ENCODE measurements at places on chromosomes 5 and 9.
A peak's percentile ranks its signal among the peaks of the same experiment; 100 is the strongest.

DNA sequence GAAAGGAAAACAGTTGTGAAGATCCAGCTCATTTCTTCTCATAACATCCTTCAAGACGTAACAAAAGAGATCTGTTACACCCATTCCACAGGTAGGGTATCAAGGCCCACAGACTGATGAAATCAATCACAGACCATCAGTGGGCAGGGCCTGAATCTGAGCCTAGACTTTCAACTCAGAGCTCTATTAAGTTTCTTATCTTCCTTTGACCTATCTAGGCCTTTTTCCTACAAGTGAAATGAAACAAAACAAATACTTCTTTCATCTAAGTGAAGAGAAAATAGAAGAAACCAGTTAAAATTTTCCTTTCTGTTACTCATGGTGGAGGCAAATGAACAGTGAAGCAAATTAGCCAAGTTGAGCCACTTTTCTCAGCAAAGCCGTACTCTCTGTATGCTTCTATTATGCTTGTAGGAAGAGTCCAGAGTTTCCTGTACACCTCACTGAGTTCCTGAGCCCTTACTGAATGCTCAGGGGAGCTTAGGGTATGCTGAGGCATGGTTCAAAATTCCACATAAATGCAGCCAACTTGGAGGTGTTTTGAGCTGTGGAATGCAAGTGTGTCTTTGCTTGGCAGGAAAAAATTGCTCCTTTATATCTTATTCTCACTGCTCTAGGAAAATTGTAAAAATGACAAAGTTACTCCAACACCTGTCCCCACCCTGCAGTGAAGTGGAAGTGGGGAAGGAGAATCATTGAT, 91.9 kb downstream of the FEM1C start:
- no peak for DNase-seq

DNA sequence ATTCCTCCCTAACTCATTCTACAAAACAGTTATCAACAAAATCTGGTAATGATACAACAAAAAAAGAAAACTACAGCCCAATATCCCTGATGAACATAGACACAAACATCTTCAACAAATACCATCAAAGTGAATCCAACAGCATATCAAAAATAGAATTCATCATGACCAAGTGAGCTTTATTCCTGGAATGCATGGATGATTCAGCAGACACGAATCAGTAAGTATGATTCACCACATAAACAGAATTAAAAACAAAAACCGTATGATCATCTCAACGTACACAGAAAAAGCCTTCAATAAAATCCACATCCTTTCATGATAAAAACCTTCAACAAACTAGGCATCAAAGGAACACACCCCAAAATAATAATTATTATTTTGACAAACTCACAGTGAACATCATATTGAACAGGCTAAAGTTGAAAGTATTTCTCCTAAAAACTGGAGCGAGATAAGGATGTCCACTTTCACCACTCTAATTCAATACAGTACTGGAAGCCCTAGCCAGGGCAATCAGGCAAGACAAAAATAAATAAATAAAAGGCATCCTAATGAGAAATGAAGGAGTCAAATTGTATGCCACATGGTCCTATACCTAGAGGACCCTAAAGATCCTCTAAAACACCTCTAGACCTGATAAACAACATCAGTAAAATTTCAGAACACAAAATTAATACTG, 305.1 kb upstream of the RGMB start:
- no peak for DNase-seq

GRCh38 chr5:180648658-180649296, 623 bp downstream of the FLT4 start:
- DNase-seq = no peak

DNA sequence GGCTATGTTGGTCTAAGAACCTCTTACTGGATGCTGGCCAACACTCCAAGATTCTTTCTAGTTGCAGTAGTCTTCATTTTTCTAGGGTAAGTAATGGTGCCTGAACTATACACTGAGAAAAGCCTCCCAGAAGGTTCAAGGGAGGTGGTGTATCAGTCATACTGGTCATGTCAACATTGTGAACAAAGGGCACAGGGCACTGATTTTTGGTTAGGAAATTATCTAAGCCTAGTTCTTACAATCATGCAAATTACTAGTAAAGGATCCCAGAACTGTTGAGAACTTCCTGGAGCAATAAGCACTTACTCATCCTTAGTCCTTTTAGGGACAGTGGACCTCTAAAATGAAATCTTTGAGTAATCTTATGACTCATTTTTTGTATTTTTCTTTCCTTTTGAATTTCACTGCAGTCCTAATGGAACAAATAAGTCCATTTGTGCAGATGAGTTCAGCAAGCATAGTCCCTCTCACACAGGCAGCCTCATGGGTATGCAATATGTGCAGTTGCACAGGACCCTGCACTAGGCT, 21.1 kb upstream of the CDC42SE2 start:
- DNase-seq = peak; percentile 23

Data from NB4 (cell line).